H54 (cell line): ENCODE measurements at places on chromosomes 6 and 20.

- no peak for DNase-seq
These were observed 12.7 kb upstream of the ARFGEF2 start for GRCh38 chr20:48908656-48909319.

DNA sequence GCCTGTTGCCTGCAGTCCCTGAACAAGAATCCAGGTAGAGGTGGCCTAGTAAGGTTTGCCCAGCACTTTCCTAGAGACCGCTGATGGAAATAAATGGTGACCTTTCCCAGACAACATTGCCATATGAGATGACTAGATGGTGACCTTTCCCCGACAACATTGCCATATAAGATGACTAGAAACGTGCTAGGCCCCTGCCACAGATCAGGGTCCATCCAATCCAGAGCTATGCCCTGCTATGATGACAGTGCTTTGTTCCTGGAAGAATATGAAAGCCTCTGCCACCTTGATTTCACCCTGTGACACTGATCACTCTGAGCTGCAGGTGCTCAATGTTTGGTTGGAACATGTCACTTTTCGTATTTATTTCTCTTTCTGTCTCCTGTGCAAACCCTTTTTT lies 133.8 kb upstream of the SPTLC3 start:
- no peak for DNase-seq

GRCh38 chr6:71733970-71734899 lies 152.1 kb upstream of the RIMS1 start:
- DNase-seq = no peak

GRCh38 chr6:142960098-142960497 lies 15.1 kb upstream of the HIVEP2 start:
- no peak for DNase-seq

DNA sequence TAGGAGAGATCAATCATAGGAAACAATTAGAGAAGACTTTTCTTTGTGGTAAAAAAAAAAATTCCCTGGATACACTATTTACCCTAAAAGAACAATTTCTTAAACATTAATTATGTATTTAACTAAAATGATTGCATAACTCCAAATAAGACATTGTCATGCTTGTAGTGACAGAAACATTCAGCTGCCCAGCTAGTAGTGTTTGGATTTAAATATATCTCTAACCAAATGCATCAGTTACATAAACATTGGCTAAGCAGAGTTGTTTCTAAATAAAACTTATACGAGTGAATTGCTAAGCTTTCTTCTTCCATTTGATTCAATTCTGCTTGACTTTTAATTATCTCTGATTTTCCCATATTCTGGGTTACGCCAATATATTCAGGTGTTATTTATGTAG lies 23.7 kb downstream of the MLIP start:
- no peak for DNase-seq

GRCh38 chr20:51529758-51530157 lies 12.8 kb downstream of the NFATC2 start:
- no peak for DNase-seq

DNA sequence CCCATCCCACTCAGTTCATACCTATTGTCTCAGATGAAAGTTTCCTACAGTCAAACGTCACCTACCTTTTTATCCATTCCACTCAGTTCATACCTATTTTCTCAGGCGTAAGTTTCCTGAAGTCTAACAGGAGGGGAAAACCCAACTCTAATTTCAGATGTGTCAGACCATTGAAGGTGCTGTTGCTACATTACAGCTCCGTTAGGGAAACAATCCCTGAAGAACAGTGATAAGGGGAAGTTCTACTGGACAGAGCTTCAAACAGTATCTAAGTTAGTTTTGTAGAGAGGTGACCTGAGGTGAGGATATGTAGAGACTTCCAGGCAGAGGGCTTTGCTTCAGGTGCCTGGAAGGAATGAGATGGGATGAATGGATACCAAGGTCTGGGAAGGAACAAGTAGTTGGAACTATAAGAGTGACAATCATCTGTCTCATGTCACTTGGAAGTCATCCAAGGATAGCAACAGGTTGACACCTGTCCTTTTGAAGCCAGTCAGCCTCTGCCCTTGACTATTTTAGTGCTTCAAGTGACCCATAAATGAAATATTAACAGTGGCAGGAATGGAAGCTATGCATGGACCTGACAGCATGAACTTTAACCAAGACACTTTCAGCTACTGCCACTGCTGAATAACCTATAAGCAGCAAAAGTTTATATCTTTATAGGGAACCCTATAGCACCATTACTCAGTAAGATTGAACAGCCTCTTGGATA lies 191.6 kb upstream of the MOCS1 start:
- no peak for DNase-seq

DNA sequence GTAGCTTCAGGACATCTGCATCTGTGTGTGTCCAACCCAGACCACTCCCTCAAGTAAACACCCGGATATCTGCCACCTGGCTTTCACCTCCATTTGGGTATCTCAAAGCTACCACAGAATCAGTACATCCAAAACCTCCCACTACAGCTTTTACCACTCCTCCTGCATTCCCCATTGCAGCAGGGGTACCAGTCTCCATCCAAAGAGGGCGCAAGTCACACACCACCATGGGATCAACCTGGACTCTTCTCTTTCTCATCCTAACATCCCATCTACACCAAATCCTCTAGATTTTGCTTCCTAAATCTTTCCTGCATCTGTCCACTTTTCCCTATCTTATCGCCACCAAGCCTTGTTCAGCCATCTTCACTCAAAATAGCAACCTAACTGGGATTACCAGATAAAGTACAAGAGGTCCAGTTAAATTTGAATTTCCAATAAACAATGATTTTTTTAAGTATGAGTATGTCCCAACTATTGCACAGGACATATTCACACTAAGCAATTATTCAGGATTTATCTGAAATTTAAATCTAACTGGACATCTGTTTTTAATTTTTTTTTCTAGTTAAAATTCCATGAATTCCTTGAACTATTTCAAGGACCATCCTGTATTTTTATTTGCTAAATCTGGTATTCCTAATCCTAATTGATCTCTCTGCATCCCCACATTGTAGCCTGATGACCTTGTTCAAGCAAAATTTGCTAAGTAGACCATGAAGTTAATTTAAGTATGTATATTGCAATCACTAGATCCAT lies 164.3 kb upstream of the MLN start:
- DNase-seq = no peak

GRCh38 chr6:24385536-24386269 lies 17.0 kb upstream of the MRS2 start:
- no peak for DNase-seq

- DNase-seq = no peak
These were observed 123.1 kb downstream of the PLEKHG1 start for GRCh38 chr6:150722614-150723344.

GRCh38 chr6:50724381-50725124 lies 11.2 kb downstream of the TFAP2D start:
- DNase-seq = no peak

GRCh38 chr20:44908987-44909871 lies 631 bp upstream of the PABPC1L start:
- no peak for DNase-seq

- no peak for DNase-seq
These were observed 724.8 kb downstream of the HACE1 start for GRCh38 chr6:104134876-104135275.

DNA sequence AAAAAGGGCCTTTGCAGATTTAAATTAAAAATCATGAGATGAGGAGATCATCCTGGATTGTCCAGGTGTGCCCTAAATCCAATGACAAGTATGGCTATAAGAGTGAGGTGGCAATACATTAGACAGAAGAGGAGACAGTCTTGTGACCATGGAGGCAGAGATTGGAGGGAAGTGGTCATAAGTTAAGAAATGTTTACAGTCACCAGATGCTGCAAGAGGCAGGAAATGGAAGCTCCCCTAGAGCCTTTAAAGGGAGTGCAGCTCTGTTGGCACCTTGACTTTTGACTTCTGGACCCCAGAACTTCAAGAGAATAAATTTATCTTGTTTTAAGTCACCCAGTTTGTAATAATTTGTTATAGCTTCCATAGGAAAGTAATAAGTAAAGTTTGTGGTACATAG lies 61.1 kb downstream of the HMGN3 start:
- DNase-seq = no peak

GRCh38 chr6:141541581-141542324 lies 591.0 kb upstream of the GJE1 start:
- no peak for DNase-seq

DNA sequence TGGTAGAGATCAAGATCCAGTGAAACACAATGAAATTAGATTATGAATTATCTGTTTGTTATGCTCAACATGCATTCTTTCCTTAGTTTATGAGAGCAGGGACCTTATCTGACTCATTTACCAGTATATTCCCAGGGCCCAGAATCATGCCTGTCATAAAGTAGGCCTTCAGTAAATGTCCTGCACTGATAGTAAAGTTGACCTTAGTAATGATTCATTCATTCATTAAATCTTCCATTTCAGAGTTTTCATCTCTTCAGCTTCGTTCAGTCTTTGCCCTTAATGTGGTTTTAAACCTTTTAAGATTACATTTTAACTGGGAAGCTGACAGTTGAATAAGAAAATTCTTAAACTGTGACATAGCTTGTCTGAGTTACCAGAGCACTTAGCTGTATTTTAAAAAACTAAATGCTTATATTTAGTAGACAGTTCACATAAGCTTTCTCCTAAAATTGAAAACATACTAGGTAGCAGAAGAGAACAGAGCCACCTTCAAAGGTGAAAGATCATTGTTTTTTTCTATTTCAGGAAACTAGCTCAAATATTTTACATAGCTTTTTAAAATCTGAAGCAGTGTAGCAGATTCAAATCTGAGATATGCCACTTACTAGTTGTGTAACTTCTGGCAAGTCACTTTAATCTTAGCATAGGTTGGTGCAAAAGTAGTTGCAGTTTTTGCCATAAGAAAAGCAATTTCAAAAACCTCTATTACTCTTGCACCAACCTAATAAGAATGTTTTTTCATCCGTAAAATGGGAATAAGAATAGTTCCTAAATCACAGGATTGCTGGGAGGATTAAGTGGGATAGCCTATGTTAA lies 41.4 kb downstream of the MCM8 start:
- no peak for DNase-seq

GRCh38 chr20:8049310-8049709 lies 29.7 kb upstream of the TMX4 start:
- DNase-seq = no peak

DNA sequence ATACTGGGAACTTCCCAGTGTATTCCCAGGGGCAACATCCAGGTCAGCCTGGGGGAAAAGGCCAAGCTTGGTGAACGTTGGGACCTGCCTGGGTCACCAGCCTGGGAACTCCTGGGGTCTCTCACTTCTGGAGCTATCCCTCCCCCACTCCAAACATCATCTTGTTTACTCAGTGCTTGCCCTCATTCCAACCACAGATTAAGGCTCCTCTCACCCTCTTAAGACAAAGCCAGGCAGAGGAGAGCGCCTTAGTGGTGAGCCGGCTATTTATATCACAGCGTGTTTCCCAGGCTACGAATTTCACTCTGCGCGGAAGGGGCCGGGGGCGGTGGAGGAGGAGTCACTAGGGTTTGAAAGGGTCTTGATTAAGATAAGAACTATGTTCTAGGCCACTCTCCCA lies 12.1 kb downstream of the PRPH2 start:
- DNase-seq = no peak

- no peak for DNase-seq
These were observed 6.8 kb upstream of the EZR start for GRCh38 chr6:158825951-158826306.

GRCh38 chr20:48823476-48823875 lies 4.3 kb downstream of the PREX1 start:
- DNase-seq = no peak

DNA sequence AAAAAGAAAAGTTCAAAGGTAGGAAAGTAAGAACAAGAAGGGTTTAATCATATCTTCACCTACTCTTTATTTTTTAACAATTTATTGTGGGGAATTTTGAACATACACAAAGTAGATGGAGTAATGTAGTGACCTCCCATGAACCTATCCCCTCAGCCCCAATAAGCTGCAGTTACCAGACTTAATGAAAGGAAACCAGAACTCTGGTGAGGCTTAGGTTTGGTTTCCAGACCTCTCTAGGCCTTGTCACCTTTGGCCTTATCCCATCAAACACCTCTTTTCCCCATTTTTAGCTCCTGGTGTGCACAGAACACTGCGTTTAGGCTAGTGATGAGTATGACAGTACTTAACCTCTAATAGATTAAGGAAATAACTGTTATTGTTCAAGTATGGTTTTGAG lies 42.0 kb downstream of the CBFA2T2 start:
- DNase-seq = no peak

DNA sequence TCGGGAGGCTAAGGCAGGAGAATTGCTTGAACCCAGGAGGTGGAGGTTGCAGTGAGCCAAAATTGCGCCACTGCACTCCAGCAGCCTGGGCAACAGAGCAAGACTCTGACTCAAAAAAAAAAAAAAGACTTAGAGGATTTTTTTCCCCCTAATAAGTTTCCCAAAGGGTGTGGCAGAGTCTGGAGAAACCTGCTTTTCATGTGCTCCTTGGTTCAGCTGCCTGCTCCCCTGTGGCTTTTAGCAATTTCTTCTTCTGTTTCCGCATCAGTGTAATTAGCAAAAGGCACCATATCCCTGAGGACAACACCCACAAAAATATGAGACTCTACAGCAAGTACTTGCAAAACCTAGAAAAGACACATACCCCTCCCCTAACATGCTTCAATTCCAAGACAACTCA lies 28.6 kb upstream of the ZNF133 start:
- DNase-seq = no peak

DNA sequence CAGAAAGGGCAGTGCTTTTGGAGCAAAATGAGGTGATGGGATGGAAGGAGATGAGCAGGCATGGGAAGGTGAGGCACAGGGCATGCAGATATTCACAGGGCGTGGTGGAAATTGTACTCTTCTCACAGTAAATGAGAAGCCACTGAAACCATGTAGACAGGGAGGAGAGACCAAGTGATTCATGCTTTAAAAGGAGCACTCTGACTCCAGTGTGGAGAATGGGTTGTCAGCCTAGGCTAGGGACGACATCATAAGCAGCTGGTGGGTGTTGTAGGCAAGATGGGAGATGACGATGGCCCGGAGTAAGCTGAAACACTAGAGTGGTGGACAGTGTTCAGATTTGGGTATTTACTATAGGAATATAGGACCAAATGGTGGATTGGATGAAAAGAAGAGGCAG lies 18.4 kb downstream of the PDE7B start:
- DNase-seq = no peak

DNA sequence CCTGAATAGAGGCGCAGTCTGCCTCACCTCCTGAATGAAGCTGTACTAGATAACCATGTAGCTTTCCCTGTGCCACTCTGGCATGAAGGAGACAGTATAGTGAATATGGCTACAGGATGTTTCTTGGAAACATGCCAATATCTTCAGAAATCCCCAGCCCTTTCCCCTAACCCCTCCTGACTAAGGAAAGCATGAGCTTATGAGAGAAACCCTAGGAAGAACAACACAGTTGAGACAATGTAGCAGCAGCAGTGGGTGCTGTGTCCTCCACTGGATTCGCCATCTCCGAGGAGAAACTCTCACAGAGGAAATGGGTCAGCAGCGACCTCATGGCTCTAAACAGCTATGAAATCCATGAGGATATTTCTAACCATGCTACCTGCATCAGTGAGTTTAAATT lies 6.7 kb downstream of the HLA-DQA1 start:
- no peak for DNase-seq

GRCh38 chr20:50222309-50223038 lies 31.8 kb downstream of the CEBPB start:
- no peak for DNase-seq
